ENCODE measurements at places on chromosomes 13 and 19.

- DNase-seq = no peak
Measured at GRCh38 chr13:47831265-47831664, 169.8 kb downstream of the SUCLA2 start.

DNA sequence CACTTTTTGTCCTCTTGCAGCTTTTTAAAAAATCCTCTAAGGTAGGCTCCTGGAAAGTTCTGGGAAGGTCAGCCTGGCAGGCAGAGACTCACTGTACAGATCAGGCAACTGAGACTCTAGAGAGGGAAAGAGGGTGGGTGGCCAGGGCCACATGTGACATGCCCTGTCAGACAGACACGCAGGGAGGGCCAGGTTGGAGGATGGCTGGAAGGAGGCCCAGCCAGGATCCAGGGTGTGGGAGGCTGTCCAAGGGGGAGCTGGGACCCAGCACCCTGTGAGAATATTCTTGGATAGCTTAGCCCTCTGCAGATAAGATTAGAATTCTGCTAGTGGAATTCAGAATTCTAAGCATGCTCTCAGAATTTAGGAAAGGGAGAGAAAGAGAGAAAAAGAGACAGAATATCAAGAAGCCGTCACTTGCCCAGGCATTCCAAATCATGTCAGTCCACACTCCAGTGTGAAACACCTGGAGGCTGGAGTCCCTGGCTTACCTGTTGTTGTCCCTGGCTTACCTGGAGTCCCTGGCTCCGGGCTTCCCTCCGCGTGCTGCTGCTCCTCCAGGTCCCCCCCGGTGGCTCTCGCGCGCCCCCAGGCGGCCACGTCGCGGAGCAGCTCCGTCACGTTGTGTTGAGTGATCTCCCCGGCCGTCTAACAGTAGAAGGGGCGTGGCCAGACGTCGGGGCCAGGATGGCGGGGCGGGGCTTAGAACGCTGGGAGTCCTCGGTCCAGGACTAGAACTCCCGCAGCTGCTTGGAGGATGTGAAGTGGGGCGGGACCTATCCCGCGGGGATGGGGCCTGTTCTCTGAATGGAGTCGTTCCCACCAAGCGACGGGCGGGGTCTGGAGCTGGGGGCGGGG, 2.8 kb upstream of the TNNI3 start:
- DNase-seq = peak; percentile 85

GRCh38 chr13:90868321-90868920, 479.1 kb upstream of the MIR17HG start:
- peak; percentile 33 for DNase-seq

GRCh38 chr13:98415326-98416070, 161.4 kb downstream of the STK24 start:
- no peak for DNase-seq

- peak; percentile 53 for DNase-seq
Measured at GRCh38 chr13:113153810-113154748, 4.4 kb upstream of the PROZ start.

Measured in ACHN (cell line).